ENCODE measurements at places on chromosomes 4 and X.

DNA sequence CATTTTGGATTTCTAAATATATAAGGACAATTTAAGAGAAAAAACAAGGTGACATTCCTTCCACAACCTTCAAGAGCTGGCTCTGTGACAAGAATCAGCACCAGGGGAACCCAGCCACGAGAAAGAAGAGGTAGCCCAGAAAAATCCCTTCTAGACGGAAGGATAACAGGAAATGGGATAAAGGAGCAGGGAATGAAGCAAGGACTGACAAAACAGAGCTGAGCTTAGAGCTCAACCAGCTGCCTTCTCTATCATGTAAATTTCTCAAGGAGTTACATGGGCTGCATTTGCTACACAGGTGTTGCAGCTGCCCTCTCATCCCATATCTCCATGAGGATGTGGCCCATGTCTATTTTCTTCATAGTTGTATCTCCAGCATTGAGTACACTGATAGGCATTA, 154.2 kb upstream of the PRDX4 start:
- DNase-seq = no peak

- peak; percentile 32 for DNase-seq
Observed at GRCh38 chr4:37441231-37442061, 196.9 kb downstream of the NWD2 start.

- DNase-seq = peak; percentile 82
Observed at GRCh38 chr4:40576651-40577480, 52.8 kb downstream of the RBM47 start.

DNA sequence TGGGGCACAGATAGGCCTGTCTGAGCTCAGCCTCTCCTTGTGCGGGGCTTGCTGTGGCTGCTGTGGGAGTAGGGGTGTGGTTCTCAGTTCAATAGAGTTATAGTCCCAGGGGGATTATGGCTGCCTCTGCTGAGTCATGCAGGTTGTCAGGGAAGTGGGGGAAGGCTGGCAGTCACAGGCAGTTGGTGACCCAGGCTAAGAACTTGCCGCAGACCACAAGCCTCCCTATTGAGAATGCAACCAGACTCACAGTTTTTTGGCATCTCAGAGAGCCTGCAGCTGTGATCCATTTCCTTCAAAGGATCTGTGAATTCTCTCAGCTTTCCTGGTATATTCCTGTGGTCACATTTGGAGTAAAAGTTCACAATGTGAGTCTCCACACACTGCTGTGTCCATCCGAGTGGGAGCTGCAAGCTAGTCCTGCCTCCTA, 364.9 kb downstream of the ZNF674 start:
- DNase-seq = no peak

DNA sequence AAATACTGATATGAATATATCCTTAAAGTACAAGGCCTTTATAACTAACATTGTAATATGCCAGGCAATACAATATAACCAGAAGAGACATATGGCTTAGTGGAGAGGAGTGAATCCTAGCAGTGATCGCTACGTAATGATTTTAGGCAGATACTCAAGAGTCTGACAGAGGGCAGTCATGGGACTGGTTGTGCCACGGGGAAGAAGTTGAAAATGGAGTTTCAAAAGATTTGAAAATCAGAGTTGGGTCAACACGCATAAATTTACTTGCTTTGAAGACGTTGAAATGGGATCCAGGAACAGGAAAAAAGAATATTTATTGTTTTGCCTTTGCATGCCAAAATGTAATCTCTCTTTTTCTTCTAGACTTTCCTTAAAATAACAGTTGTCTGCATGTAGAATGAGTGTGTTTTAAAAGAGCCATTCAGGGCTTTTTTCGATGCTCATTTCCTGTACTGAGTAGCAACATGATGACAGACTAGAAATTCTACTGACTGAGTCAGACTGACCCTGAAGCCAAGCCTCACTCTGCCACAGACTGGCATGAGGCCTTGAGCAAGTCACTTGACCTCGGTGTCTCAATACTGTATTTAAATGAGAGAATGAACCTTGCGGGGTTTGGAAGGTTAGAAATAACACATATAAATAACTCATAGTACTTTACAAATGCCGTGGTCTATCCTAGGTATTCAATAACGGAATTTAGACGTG, 8.1 kb upstream of the SMS start:
- DNase-seq = no peak

DNA sequence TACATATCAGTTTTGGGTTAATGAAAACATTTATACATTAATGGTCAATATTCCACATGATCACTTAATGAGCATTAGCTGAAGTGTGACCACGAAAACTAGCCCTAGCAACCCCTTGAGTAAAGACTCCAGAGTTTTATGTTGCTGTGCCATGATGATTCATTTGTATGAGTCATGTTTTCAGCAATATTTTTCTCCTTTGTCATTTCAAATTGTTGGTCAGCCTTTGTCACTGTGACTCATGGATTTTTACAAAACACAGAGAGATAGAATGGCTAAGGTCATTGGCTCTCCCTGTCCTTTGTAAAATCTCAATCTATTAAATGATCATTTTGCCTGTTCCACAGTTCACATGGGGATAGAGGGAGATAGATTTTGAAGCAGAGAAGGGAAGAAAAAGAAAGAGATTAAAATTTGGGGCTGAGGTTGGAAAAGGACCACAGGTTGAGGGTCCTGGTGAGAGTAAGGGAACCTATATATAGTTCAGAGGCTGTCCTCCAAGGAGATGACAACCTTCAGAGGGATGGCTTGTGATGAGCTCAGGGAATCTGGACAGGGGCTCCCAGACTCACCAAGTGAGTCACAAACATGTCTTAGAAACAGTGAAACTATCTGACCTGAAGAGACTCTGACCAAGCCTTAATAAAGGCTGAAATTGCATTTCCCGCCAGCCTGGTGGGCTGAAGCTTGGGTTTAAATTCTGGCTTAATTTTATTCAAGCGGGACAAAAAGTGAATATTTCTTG, 25.6 kb downstream of the NR0B1 start:
- DNase-seq = no peak

GRCh38 chr4:77911842-77912450, 49.3 kb downstream of the MRPL1 start:
- DNase-seq = no peak

GRCh38 chr4:2042204-2042946, 16.8 kb upstream of the NAT8L start:
- DNase-seq = peak; percentile 41

DNA sequence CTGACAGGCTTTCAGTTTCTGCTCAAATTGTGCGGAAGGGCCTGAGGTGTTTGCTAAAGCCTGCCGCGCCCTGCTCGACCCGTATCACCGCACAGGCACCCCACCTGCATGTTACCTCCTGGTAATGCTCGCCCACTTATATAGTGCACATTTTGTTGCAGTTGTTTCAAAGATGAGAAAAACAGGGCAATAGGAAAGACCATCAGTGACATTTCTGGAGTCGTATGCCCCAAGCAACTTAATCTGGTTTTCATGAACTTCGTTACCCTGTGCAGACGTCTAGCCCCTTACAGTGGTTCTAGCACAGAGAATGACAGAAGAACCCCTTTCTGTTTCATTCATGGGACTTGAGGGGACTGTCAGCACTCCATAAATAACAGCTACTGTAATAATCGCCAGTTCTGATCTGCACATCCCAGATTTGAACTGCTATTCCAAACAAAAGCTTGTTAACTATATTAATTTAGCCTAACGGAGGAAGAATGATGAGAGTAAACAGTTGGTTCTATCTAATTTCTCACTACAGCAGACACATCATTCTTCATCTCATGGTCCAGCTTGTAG, 940 bp upstream of the DCTD start:
- no peak for DNase-seq

- no peak for DNase-seq
Observed at GRCh38 chrX:125205918-125206665, 113.6 kb upstream of the TEX13C start.

- no peak for DNase-seq
Observed at GRCh38 chr4:53813998-53814397, 222.7 kb upstream of the LNX1 start.

DNA sequence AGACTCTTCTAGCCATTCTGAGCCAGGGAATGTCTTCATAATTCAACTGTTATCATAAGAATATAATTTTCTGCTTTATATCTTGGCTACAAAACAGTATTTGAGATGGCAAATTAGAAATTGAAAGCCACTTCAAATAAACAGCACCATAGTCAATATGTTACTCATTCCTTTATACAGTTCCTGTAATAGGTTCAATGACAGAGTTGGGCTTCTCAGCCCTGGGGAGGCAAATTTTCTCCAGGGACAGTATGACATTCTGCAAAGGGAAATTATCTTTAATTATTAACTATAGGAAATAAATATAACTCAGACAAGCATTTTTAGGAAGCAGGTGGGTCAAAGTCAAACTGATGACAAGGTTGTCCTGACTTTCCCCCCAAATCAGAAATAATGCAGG, 71.9 kb upstream of the RPS6KA6 start:
- DNase-seq = no peak

- DNase-seq = no peak
Observed at GRCh38 chr4:44623676-44624075, 27.7 kb downstream of the YIPF7 start.

GRCh38 chr4:30537456-30537855, 182.7 kb upstream of the PCDH7 start:
- DNase-seq = peak; percentile 19

DNA sequence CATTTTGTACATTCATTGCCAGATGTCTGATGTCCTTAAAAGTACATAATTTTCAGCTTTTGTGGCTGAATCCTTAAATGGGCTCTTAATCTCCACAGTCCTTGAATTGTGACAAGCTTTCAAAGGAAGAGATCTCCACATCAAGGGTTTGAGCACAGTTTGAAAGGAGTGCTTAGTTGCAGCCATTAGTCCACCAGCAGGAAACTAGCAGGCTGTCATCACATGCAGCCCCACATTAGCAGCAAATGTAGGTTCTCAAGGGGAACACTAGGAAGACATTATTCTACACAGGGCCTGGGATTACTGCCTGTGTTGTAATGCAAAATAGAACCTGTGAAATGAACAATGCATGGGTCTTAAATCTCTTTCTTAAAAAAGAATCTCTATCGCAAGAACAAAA, 173.2 kb downstream of the CBLL2 start:
- DNase-seq = no peak

- peak; percentile 54 for DNase-seq
Observed at GRCh38 chr4:76989391-76990061, 40.0 kb downstream of the SEPTIN11 start.

- no peak for DNase-seq
Observed at GRCh38 chr4:86523333-86523732, 70.8 kb upstream of the PTPN13 start.

- no peak for DNase-seq
Observed at GRCh38 chr4:41142376-41143310, 71.7 kb downstream of the APBB2 start.

- DNase-seq = no peak
Observed at GRCh38 chr4:104408878-104409277, 85.8 kb downstream of the CXXC4 start.

DNA sequence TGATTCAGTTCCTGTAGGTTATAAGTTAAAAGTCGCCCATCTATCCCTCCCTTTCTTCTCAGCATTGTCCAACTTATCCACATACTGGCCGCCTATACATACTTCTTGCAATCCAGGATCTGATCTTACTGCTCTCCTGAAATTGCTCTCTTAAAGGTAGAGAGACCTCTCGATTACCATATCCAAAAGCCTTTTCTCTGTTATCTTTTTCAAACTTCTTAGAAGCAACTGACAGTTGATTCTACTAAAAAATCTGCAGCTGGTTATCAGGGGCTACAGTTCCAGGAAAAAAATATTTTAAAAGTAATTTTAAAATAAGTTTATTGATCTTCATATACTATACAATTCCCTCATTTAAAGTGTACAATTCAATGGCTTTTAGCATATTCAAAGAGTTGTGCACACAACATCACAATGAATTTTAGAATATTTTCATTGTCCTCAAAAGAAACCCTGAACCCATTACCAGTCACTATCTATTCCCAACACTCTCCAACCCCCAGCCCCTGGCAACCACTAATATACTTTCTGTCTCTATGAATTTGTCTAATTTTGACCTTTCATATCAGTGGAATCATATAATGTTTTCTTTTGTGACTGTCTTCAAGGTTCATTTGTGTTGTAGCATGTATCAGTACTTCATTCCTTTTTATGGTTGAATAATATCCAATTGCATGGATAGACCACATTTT, 102.0 kb downstream of the HDAC8 start:
- DNase-seq = no peak
